ENCODE measurements at places on chromosomes 5 and 9.

GRCh38 chr5:177382423-177383029, 1.7 kb upstream of the SLC34A1 start:
- no peak for DNase-seq

DNA sequence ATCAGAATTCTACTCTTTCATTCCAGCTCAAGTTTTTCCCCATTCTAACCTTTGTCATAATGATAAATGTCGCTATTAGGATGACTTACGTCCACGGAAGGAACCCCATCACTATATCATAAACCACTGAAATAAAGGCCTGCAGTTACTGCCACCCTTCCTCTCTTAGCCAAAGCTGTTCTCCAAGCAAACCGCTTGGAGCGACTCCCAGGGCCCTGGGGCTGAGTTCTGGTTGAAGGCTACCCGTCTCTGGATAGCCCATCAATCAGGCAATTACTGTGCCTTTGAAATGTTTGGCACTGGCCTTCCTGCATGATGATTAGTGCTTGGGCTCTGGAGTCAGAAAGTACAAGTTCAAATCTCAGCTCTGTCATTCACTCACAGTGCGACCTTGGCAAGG, 386.0 kb downstream of the SPOCK1 start:
- no peak for DNase-seq

DNA sequence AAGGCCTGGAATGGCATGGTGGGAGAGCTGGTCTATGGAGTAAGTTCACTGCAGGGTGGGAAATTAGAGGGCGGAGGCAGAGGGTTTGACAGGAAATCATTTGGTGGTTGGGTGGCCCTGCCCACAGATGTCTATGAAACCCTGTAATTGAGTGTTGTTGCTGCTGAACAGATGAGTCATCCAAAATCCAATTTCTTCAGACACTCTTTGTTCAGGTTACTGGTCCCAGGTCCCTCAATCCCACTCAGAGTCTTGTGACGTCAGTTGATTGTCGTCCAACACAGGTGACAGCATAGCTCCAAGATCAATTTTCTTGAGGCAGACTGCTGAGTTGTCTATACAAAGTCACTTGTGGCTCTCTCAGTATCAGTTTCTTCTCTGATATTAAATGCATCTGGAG, 208.6 kb downstream of the GRIA1 start:
- no peak for DNase-seq

GRCh38 chr5:154277499-154277898, 87.0 kb downstream of the GALNT10 start:
- DNase-seq: no peak

- no peak for DNase-seq
Measured at GRCh38 chr5:114952876-114953275, 216.8 kb downstream of the TRIM36 start.

- DNase-seq: no peak
Measured at GRCh38 chr9:80698725-80699410, 990.5 kb downstream of the TLE1 start.

DNA sequence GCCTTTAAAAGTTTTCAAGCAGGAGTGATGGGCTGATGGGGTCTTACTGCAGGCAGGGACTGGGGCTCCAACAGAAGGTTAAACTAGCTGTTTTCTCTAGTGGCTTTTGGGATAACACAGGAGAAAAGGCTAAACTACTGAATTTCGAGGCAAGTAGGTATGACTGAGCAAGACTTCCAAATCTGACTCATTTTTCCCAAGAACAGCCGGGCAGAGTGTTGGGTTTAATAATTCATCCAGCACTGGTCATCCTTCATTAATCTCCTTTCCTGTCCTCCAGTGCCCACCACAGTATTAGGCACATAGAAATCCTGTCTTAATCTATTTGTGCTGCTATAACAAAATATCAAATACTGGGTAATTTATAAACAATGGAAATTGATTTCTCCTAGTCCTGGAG, 20.5 kb downstream of the MSX2 start:
- no peak for DNase-seq

- no peak for DNase-seq
Measured at GRCh38 chr9:133188006-133188842, 20.8 kb downstream of the OBP2B start.

DNA sequence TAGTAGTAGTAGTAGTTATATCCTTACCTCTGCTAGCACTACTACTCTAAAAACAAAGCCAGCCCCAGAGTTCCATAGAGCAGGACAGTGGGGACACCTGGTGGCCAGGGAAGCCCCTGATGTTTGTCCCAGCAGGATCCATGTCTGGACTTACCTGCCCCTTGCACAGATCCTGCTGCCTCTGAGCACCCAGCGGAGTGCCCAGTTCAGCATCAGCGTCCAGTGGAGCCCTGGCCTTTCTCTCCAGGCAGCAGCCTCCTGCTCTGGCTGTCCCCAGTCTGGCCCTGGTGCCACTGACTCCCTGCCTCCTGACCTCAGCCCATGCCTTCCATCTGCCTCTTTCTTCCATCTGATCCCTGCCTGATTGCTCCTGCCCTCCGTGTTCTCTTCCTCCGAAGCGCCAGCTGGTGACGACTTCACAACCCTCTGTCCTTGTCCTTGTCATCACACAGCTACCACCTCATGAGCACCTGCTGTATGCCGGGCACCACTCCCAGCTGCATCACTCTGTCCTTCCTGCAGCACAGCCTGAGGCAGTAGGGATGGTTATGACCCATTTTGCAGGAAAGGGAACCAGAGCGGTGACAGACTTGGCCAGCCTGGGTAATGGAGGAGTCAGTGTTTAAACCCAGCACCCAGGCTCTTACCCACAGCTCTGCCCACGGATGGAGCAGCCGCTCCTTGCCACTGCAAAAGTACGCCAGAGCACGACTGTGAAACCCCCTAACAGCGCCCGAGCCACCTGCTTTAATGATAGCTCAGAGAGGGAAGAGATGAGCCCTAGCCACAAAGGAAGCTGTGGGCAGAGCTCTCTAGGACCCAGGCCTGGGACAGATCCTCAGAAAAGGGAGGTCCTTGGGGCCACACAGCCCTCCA, 11.5 kb downstream of the SARDH start:
- DNase-seq: no peak

GRCh38 chr5:41012318-41012717, 58.8 kb downstream of the MROH2B start:
- no peak for DNase-seq

DNA sequence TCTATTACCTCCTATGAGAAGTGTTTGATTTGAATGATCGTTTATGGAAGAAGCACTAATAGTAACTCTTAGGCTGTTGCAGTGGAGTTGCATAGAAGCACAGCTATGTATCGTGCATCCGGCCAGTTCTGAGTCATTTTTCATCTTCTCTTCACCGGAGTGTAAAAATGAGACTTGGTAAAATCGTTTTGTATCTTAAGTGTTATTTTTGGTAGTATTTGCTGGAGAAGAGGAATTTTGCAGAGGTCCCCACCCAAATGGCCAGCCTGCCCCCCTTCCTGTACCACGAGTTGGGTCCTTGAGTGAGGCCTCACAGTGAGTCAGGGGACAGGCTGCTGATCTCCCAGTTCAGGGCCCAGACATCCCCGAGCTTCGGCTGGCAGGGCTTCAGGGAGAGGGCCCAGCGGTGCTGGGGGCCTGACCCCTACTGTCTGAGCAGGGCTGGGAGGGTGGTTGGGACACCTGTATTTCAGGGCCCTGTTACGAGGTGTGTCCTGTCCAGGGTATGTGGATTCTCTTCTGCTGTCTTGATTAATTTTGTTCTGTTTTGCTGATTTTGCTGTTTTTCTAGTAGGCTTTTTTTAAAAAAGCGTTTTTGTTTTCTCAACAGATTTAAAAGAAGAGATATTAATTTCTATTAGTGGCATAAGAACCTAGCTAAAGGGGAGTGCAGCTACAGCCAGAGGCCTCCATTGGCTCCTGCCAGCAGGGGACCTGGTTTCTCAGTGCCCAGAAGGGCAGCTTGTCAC, 210.8 kb downstream of the TRIO start:
- DNase-seq: no peak

DNA sequence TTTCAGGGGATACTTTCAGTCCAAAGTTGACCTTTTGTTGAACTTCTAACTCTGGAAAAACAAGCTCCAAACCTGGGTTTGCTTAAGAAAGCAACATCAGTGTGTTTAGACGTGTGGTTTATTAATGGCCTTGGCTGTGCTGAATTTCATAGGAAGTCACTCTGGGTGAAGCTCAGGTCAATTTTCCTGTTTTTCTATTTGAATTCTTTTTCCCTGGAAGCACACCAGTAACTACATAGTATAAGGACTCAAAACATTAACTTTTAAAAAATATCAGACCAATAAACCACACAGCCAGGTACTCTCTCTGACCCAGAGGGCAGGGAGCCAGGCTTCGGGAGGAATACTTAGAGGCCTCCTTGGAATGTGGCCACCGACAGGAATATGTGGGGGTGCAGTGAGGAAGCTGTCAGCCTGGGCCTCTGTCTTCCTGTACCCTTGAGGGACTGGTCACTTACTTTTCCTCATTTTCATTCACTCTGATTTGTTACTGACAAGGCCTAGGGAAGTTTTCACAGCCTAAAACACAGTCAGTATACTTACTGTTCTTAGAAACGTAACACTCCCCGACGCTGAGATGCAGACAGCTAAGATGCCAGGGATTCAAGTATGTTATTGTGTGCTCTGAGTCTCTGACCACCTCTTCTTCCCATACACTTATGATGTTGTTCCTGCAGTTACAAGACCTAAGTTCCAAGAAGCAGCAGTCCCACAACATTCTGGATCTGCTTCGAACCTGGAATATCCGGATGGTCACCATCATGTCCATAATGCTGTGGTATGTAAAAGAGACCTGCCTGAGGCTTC, 18.9 kb downstream of the SLC22A5 start:
- no peak for DNase-seq

- no peak for DNase-seq
Measured at GRCh38 chr9:125861405-125862058, 114.4 kb downstream of the PBX3 start.

- DNase-seq: no peak
Measured at GRCh38 chr9:136022731-136023409, 61.7 kb upstream of the UBAC1 start.

DNA sequence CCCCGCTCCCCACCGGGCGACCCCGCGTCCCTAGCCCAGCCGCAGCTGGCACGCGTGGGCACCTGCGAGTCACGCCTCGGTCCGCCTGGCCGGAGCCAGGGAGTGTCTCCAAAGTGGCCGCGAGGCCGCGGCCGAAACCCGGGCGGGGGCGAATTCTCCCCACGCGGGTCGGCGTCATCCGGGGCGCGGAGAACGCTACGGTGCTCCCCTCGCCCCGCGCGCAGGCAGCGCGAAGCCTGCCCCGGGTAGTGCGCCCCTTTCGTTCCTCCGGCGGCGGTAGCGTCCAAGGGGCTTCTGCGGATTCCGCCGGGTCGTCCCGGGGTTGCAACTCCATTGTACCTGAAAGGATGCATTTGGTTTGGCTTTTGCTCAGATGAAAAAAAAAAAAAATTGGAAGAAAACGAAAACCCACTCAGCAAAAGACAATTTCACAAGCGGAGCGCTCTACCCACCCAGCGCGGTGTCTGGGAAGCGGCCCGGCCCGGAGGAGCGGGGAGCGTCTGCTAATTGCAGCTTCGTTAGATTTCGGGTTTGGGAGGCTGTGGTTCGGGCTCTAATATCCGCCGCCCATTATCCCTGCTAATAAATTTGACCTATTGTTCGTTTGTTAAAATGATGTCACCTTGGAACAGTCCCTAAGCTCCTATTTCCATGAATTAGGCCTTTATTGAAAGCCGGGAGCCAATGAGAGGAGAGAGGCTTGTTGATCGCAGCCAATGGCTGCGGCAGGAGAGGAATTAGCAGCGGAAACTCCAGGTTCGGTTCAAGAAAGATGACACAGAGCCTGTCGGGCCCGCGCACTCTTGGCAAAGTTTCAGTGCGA, at the start of gene TLX3:
Gene TLX3 (plus strand): TSS at position 796 of the 823 bp plus-strand sequence. CDS start 118 bp downstream, outside the sequence.
- DNase-seq: no peak

GRCh38 chr5:83531661-83532060, 60.1 kb downstream of the VCAN start:
- DNase-seq: no peak

DNA sequence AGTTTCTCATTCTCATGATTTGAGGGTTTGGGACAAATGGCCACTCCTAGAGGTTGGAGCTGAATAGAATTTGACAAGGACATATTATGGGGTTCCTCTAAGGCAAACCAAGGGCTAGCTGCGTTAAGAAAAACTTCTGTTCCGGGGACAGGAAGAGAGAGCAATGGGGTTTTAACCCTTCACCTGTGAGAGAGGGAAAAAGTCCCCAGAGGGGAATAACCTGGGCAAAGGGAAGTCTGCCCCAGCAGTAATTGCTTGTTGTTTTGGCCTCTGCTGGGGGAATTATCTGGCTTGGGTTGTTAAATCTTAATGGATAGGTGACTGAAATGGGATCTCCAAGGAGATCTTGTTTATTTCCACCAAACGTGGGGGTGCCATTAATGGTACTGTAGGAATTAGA, 110.1 kb upstream of the MOCS2 start:
- no peak for DNase-seq

DNA sequence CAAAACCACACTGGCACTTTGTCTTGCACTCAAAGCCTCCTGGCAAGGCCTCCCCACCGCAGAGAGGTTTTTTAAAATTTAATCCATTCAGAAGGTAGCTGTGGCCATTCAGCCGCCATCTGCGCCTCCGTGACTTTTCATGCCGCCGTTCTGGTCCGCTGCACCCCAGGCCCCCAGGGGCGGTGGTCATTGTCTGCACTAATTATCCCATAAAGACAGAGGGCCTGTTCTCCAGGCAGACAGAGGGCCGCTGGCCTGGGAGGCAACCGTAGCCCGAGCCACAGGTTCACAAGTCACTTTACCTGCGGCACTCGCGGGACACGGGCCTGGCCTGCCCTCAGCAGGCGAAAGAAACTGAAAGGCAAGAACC, 49.4 kb downstream of the EXD3 start:
- DNase-seq: no peak

GRCh38 chr5:96117771-96118651, 156.4 kb upstream of the ELL2 start:
- DNase-seq: no peak

DNA sequence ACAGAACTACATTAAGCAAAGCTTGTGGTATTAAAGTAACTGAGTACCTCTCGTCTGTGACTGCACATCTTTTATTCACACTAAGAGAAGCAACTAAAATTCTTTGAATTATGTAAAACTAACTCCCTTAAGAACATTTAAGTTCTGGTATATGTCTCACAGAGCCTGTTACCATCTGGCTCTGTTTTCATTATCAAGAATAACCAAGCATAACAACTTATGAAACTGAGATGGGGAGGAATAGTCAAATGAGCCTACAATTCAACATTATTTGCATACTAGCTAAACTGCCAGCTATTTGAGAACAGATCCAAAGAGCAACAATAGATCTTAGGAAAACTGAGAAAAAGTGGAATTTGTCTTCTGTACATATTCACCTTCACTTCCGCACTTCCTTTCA, 25.3 kb upstream of the ISOC1 start:
- no peak for DNase-seq

- no peak for DNase-seq
Measured at GRCh38 chr5:171476701-171477100, 57.3 kb downstream of the FGF18 start.

DNA sequence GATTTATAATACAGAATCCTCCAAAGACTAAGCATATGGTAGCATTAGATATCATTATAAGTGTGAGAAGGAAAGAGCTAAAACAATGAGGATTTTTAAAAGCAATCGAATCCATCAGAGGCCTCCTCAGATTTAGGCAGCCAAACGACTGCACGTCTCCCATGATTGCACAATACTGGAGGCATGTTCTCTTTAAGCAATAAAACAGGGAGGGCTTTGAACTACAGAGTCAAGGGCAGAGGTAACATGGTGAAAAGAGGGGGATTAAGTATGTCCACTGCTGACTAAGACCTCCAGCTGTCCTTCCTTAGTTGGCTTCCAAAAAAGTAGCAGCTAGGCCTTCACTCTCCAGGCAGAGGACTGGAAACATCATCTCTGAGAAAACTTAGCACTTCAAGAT, 298.7 kb upstream of the RGMB start:
- DNase-seq: no peak

All from NCI-H187 (cell line).